ENCODE measurements at places on chromosomes 7 and 10.

- peak; percentile 100 for DNase-seq
Measured at GRCh38 chr10:21724687-21725367, 190.8 kb downstream of the MLLT10 start.

DNA sequence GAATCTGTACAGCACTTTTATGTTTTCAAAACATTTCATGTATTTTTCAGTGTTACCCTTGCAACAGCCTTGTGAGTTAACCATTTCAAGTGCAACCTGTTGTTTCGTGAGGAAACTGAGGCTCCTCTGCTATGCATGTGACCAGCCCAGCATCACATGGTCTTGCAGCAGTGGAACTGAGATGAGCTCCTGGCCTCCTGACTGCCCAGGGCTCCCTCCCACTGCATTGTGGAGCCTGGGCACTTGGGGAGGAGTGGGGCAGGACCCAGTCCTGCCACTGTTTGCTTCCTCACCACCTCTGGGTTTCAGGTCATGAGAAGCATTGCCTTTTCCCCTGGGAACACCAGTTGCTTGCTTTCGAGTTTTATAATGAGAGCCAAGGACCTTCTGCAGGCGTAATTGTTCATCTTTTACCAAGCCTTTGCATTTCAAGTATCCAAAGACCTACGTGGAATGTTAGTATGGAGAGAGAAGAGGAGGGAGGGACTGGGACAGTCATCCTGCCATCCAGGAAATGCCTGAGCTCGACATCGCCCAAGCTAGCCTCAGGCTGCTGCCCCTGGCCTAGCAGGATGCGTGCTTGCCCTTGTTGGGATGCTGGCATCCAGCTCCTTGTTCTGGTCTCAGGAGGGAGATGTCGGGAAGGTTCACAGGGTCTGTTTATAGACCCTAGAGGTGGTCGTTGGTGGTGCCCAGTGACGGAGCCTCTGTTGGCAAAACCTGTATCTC, 32.3 kb upstream of the BHLHA15 start:
- DNase-seq: no peak

- DNase-seq: no peak
Measured at GRCh38 chr7:95777269-95777668, 4.9 kb downstream of the DYNC1I1 start.

GRCh38 chr10:66931949-66932343, 6.1 kb downstream of the LRRTM3 start:
- no peak for DNase-seq

DNA sequence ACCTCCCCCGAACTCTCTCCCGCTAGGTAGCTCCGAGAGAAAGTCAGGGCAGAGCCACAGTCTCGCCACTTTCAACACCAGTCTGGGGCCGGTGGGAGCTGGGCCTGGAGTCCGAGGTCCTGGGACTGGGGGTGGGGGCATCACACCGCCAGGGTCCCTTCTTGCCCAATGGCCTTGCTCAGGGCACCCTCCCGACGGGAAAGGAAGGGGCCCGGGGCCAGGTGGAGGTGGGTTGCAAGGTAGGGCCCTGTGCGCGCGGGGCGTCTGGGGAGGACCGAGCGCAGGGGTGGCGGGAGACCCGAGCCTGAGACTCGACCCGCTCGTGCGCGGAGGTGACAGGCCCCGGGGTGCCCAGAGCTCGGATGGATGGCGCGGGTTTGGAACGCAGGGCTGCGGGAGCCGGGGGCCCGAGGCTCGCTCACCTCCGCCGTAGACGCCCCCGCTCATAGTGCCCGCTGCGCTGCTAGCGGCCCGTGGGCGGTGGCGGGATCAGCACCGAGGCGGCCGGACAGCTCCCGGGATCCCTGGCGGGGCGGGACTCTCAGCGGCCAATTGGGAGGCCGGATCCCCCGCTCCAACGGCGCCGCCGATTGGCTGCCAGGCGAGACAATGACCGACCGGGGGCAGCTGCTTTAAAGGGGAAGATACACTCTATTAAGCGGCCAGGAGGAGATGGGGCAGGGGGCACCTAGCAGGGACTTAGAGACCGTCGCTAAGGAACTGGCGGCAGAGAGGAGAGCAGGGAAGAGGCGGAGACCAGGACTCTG, at the start of gene ACTL6B:
ACTL6B (minus strand) TSS at position 541 of the 767 bp plus-strand sequence; CDS start at position 447, 94 bp downstream.
- no peak for DNase-seq

GRCh38 chr7:131011432-131011742, 277.4 kb upstream of the KLF14 start:
- peak; percentile 85 for DNase-seq

DNA sequence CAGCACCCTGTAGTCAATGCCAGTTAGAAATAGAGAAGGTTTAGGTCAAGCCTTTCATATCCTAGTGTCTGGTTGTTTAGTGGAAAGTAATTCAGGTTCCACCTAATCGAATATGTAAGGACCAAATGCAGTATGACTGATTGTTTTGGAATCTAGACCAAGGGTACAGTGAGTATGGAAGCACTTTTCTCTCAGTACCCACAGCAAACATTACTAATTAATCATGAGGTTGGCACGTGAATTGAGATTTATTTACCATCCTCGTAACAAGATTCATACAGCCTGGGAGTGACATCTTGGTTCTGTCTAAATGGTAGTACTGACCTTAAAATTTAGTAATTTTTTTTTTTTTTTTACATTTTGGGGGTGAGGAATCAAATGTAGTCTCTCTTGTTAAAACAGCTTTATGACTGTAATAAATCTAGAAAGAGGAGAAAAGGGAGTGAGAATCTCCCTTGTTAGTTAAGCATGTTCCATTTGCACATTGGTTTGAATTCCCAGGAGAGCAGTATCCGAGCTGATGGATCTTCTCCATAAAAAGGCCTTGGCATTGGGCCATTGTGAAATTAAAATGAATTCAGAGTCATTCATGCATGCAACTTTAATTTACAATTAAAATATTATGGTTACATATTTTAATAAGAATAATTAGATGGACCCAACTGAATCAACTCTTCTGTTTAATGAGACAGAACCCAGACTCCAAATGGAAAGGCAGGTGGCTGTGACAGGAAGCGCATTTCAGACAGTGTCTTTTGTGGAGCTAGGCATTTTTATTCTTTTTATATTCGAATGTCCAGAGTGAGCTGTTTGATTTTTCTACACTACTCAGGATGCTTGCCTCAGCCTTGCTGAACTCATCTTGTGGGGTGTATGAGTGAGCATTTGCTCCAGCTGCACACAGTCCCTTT, 57.6 kb downstream of the SNX10 start:
- no peak for DNase-seq

GRCh38 chr10:110170142-110170971, 37.0 kb upstream of the MXI1 start:
- peak; percentile 19 for DNase-seq

- DNase-seq: no peak
Measured at GRCh38 chr7:148546857-148547256, 43.7 kb upstream of the C7orf33 start.

DNA sequence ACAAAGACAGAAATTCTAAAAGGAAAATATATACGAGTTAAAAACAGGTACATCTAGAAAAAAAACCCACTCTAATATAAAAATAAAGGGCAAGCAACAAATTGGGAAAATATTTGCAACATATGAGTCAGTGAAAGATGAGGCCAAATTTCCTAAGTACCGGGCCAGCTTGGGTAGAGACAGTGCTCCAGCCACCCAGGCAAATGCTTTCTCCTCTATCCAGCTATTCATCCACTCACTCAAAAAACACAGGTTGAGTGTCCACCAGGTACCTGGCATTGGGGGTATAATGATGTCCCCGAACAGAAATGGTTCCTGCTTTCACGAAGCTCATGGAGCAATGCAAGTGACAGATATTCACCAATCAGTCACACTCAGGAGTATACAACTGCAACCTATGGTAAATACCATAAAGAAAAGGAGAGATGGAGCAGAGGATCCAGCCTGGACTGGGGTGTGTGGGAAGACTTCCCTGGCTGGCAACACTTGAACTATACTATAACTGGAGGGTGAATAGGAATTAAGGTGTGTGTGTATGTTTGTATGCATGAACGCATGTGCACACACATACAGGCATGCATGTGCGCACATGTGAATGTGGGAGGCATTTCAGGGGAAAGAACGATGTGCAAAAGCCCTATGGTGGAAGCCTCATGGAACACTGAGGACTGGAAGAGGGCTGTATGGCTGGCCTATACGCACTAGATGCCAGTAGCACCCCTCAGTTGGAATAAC, 2.3 kb downstream of the ARHGAP22 start:
- no peak for DNase-seq

GRCh38 chr7:112470194-112470593, 10.6 kb upstream of the LSMEM1 start:
- no peak for DNase-seq

GRCh38 chr7:144164784-144165183, 18.5 kb upstream of the CTAGE4 start:
- no peak for DNase-seq

DNA sequence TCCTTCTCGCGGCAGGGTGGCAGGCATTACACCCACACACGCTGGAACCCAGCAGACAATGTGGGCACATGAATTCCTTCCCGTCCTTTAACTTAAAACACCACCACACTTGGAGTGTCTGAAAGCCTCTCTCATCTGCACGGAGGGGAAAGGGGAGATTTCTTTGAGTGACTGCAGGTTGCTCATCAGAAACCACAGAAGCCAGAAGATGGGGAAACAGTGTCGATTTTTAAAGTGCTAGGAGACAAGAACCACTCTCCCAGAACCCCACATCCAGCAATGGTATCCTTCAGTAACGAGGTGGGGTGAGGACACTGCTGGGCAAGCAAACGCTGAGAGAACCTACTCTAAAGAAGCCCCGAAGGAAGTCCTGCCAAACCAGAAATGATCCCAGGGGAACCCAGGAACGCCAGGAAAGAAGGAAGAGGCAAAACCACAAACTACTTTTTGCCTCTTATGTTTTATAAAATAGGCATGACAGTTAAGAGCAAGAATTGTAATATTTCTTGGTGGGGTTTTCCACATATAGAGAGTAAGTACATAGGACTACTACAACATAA, 254.3 kb downstream of the ELFN1 start:
- DNase-seq: peak; percentile 10

- DNase-seq: peak; percentile 60
Measured at GRCh38 chr10:61606959-61607907, 55.5 kb upstream of the CABCOCO1 start.

DNA sequence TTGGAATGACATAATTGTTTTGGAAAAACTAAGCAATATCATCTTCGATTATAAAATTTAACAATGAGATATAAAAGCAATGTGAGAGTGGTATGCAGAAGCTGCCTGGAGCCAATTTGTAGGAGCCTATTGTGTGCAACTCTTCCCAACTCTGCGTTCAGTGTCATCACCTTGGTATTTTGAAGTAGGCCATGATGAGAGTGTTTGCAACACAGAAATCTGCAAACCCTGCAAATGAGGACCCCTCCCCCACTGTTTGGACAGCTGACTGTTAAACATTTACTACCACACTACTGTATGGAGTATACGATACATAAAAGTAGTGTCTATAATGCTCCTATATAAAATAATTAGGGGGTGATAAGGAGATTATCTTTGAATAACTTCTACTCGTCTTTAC, 531.3 kb downstream of the ATRNL1 start:
- no peak for DNase-seq

DNA sequence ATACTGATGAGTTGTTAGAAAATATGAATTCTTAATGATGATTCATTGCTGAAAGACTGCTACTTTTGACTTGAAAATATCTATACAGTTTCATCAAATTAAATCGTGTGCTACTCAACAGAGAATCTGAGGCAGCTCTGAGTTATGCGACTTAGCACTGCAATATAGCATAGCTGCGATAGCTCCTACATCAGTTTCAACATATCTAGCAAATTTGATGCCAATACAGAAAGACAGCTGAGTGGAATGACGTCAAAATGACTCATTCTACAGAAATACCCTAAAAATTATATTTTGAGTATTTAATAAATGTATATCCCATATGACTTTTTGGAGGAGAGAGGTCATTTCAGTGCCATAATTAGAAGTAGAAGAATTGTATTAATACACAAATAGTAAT, 1.1 kb upstream of the TARP start:
- DNase-seq: no peak

- no peak for DNase-seq
Measured at GRCh38 chr10:131860806-131861440, 39.9 kb upstream of the PPP2R2D start.

DNA sequence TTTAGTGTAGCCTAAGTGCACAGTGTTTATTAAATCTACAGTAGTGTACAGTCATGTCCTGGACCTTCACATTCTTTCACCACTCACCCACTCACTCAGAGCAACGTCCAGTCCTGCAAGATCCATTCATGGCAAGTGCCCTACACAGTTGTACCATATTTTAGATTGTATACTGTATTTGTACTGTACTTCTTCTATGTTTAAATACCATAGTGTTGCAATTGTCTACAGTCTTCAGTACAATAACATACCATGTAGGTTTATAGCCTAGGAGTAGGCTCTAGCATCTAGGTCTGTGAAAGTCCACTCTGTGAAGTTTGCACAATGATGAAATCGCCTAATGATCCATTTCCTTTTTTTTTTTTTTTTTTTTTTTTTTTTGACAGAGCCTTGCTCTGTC, 12.0 kb downstream of the EEPD1 start:
- DNase-seq: no peak

DNA sequence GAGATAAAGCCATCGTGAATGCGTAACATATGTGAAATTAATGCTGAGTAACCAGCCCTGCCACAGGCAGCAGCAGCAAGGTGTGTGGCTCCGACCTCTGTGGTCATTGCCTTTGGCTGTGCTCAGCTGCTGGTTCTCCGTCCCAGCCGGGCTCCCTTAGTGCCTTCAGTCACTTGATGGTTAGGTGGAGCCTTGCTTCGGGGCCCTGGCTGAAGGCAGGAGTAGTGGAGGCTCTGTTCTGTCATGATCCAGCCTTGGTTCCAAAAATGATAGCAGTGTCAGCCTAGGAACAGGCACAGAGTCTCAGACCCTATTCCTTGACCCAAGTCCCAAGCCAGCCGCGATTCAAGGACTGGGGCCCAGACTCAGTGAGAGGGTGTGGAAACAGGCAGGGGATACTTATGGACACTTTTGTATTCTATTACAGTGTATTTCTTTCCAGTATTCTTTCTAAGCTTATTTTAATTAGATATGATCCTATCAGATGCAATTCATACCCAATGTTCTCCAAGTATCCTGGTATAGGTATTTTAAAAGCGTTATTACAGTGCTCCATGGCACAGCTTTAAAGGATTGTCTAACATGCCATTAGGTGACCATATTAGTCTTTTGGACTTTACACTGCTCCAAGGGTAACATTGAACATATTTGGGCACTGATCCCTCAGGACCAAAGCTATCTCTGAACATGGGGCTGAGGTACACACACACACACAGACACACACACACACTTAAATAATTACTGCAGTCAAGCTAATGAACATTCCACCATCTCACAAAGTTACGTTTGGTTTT, 9.0 kb downstream of the SCART1 start:
- DNase-seq: no peak

- DNase-seq: no peak
Measured at GRCh38 chr7:73919694-73920375, 58.9 kb downstream of the TMEM270 start.

DNA sequence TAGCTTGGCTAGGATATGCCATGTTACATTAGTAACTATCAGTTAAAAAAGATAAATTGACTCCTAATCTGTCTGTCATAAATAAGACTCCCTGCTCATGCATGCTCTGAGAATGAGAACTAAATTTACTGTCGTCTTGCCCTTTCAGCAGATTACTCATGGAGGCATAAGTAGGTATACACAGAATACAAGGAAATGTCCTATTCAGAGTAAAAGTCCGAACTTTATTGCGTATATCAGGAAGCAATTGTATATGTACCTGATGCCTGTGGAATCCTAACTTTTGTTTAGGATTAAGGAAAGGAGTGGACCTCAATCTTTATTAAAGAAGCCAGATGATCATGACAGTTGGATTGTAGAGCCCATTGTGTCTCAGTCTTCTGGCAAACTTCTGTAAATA, 118.6 kb downstream of the THSD7A start:
- DNase-seq: no peak

- no peak for DNase-seq
Measured at GRCh38 chr7:104851268-104851667, 162.7 kb upstream of the KMT2E start.
